ENCODE measurements at places on chromosomes 7 and 10. TPM values are rescaled to one million over a fixed set of nuclear protein-coding genes. Genes with fewer than 3 reads are reported as not detected.

The CFAP70 gene
- total RNA-seq, result 1.1 TPM

DNA sequence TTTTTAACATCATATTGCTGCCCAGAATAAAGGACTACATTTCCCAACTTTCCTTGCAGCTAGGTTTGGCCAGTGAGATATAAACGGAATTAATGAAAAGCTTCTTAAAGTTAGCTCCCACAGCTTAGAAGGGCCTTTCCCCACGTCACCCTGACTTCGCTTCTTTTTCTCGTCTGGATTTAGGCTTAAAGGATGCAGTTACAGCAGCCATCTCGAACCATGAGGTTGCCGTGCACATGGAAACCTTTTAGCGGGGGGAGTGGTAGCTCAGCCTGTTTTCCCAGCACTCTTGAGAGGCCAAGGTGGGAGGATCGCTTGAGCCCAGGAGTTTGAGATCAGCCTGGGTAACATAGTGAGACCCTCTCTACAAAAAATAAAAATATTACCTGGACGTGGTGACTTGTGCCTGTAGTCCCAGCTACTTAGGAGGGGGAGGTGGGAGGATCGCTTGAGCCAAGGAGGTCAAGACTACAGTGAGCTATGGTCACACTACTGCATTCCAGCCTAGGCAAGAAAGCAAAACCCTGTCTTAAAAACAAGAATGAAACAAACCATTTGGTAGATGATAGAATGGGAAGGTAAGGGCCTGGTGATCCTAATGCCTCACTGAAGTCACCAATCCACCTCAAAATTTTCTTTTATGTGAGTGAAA, 64.3 kb upstream of the C1GALT1 start:
- no peak for DNase-seq

The GHRHR gene
- not detected for total RNA-seq

- DNase-seq, result no peak
These were observed 25.7 kb upstream of the LRRC4 start for GRCh38 chr7:128056901-128057300.

DNA sequence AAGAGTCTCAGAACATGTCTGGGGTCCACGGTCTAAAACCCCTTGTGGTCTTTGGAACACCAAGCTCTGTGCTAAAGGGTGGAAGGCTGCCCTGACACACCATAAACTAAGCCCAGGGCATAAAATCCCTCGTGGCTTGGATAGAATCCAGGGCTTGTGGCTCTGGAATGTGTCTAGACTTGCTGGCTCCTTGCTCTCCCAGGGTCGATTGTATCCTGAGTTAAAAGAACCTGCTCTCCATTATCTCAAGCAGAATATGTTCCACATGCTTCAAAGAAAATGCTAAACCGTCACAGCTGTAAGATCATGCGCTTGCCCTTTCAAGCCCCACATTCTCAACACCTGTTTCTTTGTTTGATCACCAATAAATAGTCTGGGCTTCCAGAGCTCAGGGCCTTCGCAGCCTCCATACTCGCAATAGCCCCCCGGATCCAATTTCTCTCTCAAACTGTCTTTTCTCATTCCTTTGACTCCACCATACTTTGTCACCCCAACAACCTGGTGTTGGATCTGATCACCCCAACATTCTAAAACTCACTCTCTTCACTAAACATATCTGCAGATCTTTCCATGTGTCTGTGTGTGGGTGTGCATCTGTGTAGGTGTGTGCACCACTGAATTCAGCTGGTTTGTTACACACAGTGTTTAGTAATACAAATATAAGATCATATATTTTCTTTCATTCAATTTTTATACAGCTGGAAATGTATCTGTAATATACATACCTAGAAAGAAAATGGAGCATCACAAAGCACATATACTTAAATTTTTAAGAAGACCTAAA, 238.5 kb downstream of the ZMYND11 start:
- peak; percentile 60 for DNase-seq

The AKR1E2 gene
- total RNA-seq, result 3.4 TPM

DNA sequence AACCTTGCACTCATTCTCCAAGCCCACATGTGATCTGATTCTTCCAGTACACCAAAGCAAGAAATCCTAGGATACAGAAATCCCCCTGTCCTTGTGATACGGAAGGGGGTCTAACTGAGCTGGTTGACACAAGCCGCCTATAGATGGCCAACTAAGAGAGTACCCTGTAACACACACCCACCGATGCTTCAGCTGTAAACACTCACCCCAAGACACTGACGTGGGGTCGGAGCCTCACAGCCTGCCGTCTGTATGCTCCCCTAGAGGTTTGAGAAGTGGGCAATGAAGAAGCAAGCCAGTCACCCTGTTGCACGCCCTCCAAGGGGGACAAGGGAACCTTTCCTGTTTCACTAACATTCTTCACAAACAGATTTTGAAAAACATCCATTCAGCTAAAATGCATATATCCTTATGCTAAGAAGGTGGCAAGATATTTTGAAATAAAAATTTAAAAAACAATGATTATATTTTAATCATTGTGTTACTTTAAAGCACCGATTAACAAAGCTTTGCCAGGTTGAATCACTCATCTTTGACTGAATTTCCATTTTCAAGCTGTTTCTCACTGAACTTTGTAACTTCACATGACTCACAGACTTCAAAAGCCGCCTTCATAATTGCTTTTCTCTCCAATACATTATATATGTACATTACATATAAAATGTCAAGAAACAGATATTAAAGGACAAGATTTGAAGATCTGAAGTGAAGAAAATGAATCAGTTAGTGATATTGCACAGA, 329.3 kb downstream of the ARL4A start:
- DNase-seq, result peak; percentile 26

DNA sequence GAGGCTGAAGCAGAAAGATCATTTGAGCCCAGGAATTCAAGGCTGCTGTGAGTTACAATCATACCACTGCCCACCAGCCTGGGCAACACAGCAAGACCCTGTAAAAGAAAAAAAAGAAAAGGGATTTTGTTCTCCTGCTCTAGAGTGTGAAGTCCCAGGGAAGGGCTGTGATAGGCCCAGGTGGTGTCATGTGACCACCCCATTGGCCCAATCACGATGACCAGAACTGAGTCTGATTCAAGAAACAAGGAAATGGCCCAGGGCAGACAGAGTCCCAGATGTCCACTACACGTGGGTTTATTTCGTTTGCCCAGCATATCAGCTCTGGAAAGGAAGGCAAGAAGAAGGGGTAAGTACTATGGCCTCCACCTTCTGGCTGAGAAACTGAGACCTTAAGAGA, 81.3 kb upstream of the CUX1 start:
- no peak for DNase-seq

DNA sequence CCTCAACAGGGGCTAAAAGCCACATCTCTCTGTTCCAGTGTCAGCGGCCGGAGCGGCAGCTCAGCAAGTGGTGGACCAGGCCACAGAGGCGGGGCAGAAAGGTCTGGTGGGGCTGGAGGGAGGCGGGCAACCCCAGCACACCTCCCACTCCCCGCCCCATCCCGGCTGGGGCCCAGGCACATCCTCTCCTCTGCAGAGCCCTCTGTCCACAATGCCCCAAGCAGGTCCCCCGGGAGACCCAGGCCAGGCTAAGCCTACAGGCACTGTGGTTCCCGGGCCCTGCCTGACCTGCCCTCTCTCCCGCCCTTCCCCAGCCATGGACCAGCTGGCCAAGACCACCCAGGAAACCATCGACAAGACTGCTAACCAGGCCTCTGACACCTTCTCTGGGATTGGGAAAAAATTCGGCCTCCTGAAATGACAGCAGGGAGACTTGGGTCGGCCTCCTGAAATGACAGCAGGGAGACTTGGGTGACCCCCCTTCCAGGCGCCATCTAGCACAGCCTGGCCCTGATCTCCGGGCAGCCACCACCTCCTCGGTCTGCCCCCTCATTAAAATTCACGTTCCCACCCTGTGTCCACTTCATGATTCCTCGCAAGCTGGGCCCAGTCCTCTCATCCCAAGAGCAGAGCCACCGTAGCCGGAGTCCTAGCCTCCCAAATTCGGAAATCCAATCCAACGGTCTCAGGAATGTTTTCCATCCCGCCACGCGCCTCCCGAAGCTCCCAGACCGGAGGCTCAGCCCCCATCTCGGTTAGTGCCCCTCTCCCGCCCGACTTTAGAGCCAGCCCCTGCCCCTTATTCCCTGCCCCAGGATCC, 2.1 kb downstream of the ADIRF start:
- peak; percentile 66 for DNase-seq

- no peak for DNase-seq
These were observed 29.7 kb downstream of the ZNF467 start for GRCh38 chr7:149743476-149744255.

- DNase-seq, result no peak
These were observed 76.0 kb upstream of the PDGFA start for GRCh38 chr7:595621-596010.

DNA sequence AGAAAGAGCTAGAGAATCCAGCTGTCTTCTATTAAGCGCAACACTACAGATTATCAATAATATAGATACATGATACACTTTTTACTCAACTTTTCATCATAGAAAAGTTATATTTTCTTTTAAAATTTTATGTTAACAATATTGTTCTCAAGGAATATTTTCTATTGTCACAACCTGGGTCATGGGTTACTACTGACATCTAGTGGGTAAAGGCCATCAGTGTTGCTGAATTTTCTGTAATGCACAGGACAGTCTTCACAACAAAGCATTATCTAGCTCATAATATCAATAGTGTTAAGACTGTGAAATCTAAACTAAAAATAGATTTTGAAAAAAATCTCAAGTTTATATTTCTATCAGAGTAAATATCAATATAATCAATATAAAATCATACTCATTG, 209.8 kb downstream of the ZNF33B start:
- no peak for DNase-seq
